Activated CD4-positive, alpha-beta T cell treated with anti-CD3 and anti-CD28 coated beads for 24 hours (primary cell): ENCODE measurements at places on chromosomes 7 and 10.

- no peak for DNase-seq
These were observed 96.8 kb downstream of the DNAJB6 start for GRCh38 chr7:157433628-157434027.

GRCh38 chr7:93015779-93016481 lies 101.8 kb downstream of the SAMD9 start:
- no peak for DNase-seq

- DNase-seq = no peak
These were observed 66.5 kb downstream of the CDK6 start for GRCh38 chr7:92769844-92770243.

DNA sequence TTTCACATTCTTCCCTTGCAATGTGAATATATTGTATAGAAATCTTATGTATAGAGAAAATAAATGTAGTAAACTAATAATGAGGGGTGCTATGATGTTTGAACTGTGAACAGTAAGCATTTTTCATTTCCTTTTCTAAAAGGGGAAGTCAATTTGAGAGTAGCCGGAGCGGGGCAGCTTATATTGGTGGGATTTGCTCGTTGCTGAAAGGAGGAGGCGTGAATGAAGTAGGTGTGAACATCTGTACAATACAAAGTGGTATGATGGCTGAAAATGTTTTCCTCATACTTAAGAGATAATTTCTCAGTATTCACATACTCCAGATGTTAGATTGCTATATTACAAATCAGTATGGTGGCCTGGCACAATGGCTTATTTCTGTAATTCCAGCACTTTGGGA lies 87.1 kb downstream of the SRI start:
- DNase-seq = no peak

DNA sequence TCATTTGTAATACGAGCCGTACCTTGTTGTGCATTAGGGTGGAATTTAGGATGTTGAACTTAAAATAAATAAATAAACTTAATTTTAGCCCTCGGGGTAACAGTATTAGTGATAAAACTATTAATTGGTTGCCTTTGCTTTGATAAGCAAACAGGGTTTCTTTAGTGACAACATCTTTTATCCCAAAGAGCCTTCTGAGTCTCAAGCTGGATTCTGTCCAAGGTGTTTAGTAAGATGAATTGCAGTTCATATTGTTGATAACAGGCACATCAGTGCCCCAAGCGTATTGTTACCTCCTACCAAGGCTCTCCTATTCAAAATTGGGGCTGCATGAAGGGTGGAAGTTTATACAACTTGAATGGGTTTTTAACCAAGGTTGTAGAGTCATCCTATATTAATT lies 144.4 kb upstream of the CELF2 start:
- no peak for DNase-seq

- no peak for DNase-seq
These were observed 54.8 kb upstream of the RAB11FIP2 start for GRCh38 chr10:118101501-118101900.

- no peak for DNase-seq
These were observed 624.1 kb downstream of the PTPRN2 start for GRCh38 chr7:157963526-157963925.

GRCh38 chr10:96978621-96979154 lies 146.6 kb downstream of the LCOR start:
- no peak for DNase-seq

DNA sequence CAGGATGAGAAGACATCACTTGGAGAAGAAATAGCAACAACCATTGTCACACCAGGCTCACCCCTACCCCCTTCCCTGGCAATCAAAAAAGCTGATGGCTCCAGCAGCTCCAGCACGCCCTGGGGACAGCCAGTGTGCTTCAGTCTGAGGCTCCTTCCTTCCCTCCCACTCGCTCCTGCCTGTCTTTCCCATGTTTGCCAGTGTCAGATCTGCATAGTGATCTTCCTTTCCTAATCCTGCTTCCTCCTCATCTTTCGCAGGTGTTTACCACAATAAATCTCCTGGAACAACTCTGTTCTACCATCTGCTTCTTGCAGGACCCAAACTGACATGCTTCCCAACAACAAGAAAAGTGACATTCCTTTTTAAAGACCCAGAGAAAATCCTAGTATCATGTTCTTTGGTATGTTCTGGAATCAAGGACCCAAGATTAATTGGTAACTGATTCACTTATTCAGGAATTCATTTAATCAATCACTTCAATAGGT lies 57.1 kb downstream of the STEAP1B start:
- DNase-seq = no peak

- DNase-seq = no peak
These were observed 150.1 kb upstream of the SHH start for GRCh38 chr7:155962191-155962967.

DNA sequence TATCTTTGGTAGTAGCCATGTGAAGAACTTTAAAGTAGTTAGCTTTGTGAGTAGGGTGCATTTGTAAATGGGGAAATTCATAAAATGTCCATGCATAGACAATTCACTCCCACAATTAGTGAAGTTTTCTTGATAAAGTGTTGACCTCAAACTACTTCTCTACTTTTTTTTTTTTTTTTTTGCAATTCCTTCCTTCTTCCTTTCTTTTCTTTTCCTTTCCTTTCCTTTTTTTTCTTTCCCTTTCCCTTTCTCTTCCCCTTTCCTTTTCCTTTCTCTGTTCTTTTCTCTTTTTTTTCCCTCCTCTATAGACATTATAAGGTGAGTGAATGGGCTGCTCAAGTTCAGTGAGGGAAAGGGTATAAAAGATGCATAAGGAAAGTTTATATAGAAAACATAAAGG lies 184.2 kb downstream of the PTEN start:
- no peak for DNase-seq

DNA sequence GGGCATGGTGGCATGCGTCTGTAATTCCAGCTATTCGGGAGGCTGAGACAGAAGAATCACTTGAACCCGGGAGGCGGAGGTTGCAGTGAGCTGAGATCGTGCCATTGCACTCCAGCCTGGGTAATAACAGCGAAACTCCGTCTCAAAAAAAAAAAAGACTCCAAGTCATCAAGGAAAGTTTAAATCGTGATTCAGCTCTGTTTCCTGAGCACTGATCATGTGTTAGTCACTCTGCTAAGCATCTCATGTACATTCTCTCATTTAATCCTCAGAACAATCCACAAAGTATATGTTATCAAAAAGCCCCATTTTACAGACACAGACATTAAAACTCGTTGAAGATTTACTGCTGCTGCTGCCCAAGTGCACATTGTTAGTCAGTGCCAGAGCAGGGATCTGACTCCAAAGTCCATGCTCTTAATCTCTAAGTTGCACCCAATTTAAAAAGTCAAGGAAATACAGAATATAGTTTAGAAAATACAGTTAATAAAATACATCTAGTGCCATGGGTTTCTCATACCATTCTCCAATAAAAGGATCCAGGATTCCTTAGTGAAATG lies 6.2 kb downstream of the PIK3AP1 start:
- no peak for DNase-seq

DNA sequence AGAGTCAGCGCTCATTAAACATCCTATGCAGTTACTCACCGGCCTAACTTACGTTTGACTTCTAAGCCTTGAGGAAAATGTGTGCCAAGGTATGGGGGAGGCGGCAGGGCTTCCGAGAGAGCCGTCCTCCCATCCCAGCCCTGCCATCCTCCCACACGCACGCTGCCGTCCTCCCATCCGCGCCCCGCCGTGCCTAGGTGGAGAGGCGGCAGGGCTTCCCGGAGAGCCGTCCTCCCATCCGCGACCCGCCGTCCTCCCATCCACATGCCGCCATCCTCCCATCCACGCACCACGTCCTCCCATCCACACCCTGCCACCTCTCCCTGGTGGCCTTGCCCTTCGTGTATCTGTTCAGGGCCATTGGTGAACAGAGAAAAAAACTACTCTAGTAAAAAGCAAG lies 162.7 kb downstream of the PRKAG2 start:
- no peak for DNase-seq

GRCh38 chr10:101670635-101671034 lies 24.3 kb downstream of the FBXW4 start:
- DNase-seq = no peak

- no peak for DNase-seq
These were observed 131.1 kb downstream of the SNX10 start for GRCh38 chr7:26422761-26423160.

DNA sequence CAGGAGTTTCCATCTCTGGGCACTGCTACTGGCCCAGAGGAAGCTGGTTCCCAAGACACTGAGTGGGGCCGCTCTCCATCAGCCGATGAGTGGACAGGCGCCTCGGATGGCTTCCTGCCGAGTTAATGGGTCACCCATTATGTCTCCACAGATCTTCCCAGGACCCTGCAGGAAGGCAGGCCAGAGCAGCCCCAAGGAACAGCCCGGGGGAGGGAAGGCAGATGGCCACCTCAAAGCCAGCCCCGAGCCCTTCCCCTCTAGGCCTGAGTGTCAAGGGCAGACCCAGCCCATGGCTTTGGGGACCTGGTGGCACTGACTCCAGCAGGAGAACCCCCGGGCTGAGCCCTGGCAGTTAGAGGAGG lies 3.4 kb upstream of the LFNG start:
- DNase-seq = no peak

GRCh38 chr7:31488562-31489203 lies 25.2 kb upstream of the ITPRID1 start:
- no peak for DNase-seq

DNA sequence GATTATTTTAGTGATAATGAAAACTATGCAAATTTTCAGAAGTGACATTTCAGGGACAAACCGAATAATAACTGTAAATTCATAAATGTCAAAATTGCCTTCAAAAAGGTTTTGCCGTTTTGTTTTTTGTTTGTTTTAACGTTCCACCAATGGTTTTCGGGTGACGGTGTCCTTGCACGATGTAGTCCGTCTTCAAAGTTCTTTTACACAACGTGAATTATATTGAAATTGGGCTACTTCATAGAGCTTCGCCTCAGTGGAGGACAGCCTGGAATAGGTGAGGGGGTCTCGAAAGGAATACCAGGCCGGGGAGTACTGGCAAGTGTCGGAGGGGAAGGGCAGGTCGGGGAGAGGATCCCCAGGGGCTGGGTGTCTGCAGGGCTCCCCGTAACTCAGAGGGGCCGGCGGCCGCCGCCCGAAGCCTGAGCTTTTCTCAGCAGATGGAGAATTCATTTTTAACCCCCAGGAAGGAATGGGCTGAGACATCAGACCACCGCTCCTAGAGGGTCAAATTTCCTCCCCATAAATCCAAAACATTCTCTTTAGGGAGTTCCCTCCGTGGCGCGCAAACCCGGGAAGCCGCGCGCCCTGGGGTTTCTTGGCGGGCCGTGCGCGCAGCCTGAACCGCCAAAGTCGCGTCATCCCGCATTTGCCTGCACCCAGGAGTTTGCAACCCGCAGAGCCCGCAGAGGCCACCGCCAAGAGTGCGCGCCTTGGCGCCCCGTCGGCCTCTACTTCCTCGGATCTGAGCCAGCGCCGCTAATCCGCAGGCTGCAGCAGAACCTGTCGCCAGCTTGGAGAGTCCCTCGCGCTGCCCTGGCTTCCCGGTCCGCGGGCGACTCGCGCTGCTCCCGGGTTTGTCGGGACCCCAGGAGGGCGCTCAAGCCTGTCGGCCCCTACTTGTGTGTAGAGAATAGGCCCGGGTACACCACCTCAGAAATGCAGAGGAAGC lies 17.3 kb upstream of the EVX1 start:
- DNase-seq = no peak

DNA sequence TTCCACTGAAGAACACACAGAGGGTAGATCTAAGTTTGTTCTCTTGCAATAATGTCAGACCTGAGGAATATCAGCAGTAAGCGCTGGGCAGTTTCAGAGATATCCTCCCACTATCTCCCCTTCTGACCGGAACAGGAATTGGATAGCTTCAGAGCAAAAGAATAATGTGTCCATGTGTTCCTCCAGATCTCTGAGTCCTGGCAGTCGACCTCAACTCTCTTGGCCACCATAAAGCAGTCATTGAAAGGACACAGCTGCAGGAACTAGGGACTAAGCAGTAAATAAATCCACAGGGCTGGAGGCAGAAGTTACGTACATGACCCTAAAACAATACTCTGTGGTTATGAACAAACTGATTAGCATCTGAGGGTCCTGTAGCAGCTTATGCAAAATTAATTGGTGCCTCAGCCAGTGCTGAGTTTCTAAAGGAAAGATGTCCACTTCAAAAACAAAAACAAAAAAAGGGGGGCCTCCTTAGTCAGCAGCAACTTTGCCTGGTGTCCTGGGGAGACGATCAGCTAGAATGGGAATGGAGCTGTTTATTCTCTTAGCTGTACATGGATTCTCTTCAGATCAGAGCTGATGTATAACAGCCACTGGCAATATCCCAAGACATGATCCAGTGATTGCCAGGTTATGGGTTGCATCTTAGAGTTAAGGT lies 6.4 kb upstream of the PRTFDC1 start:
- DNase-seq = no peak
